Activated naive CD4-positive, alpha-beta T cell (primary cell): ENCODE measurements at places on chromosomes 13 and 19.

DNA sequence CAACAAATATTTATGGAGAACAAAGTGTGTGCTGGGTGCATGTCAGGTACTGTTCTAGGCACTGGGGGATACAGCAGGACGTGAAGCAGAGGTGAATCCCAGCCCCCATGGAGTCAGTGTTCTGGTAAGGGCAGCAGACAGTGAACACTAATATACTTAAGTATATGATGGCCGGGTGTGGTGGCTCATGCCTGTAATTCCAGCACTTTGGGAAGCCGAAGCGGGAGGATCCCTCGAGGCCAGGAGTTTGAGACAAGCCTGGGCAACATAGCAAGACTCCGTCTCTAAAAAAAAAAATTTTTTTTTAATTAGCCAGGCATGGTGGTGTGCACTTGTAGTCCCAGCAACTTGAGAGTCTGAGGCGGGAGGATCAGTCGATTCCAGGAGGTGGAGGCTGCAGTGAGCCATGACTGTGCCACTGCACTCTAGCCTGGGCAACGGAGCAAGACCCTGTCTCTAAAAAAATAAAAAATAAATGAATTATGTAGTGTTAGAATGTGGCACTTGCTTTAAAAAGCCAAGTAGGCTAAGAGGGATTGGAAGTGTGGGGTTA is 22.6 kb downstream of the CHST8 start:
- DNase-seq, result no peak

DNA sequence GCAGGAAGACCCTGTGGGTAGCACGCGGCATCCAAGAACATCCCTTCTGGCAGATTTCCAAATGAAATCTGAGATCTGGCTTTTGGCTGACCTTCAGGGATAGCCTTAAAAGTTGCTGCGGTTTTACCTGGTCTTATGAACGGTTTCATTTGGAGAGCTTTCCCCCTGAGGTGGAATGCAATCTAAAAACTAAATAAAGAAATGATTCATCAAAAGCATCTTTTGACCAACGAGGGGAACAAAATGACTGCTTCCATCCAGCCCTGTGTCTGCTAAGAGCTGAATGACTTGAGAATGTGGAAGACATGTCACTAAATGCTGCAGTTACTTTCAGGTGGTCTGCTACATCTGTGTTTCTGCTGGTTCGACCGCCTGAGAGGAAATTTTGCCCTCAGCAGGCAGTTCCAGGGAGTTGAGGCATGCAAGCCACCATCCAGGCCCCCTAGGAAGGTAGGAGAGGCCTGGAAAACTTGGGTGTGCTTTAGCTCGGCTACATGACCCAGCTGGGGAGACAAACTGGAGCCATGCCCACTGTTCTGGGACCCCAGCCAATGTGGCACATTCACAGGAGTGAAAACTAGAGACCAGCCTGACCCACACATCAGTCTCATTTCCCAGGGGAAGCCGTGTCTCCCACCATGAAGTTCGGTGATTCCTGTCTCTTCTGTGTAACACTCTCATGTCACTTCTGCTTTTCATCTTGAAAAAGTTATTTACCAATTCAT is 175.1 kb upstream of the KL start:
- no peak for DNase-seq

DNA sequence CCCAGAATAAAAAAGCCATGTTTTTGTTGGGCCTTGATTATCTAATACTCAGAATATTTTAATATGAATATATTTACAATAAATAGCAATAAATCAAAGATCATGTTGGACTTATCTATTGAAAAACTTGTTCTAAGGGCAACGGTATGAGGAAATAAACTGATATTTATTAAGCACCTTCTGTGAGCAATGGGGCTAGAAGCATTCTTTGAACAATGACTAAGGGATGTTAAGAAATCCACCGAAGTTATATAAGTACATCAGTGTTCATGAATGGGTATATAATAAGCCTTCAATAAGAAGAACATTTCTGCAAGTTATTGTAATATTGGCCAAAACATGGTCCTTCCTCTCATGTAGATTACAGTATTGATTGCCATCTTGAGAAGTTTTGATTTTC is 221.8 kb downstream of the OXGR1 start:
- DNase-seq, result no peak

DNA sequence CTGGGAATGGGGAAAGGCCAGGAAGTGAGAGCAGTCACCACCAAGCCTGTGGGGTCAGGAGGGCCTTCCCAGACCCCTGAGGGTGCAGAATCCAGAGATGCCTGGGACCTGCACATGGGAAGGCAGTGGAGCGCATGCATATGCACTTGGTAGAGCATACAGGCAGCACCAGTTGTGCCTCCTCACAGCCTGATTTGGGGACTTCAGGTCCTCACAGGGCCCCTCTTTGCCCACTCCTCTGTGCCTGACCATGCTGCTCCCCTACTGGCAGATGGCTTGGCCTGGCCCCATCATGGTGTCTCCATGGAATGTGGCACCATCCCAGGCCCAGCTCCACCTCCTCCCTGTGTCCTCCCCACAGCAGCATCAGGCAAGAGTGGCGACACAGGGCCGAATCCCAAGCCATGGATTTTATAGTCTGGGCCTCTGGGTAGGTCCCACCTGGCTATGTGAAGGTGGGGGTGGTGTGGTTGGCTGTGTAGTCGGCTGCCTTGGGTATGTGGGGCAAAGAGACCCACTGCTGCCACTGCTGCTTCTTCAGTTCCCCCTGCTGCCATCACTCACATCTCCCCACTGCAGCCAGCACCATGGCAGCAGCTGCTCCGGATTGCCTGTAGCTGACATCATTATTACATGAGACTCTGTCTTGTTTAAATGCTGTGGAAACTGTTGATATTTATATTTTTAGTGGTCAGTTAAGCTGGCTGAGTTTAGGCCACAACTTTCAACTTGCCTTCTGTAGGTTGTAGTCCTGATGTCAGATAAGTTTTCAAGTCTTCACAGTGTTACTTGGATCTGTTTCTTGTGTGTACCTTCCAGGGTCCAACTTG is 247.0 kb downstream of the GPC6 start:
- no peak for DNase-seq
